Activated naive CD8-positive, alpha-beta T cell treated with anti-CD3 and anti-CD28 coated beads, Interleukin-2, amount 10 ng/mL, durations not matched to agents 7 days and 5 days (primary cell): ENCODE measurements at places on chromosomes 16 and 17. TPM values are rescaled to one million over a fixed set of nuclear protein-coding genes. Genes with fewer than 3 reads are reported as not detected.

- H3K4me3 ChIP-seq = no peak overlapping the region
- H3K27ac ChIP-seq = no peak overlapping the region
- H3K36me3 ChIP-seq = peaks cover 35% of the 10 kb centered on the region
Measured at GRCh38 chr16:19703172-19703889, 14.7 kb downstream of the KNOP1 start.

DNA sequence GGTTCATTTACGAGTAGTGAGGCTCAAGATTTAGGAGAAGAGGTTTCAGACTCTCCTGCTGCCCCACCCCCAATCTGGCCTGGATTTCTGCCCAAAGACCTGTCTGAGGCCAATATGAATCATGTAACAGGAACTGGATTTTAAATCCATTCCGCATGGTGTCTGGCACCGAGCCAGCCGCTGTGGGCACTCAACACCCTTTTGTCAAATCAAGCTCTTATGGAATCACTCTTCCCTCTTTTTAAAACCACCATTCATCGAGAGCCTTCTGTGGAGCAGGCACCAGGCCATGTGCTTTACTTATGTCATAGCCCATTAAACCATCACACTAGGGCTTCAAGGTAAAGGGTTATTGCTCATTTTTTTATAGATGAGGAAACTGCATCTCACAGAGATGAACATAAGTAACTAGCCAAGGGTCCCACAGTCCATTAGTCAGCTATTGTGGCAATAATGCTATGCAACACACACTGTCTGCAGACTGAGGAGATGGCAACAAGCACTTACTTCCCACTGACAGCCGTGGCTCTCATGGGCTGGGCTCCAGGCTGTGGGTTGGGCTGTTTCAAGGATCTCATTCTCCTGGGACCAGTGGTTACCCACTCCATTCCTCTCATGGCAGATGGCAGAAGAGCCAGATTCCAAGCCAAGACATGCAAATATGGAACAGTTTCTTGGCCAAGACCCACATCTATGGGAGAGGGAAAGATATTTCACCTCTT, 93.6 kb downstream of the WSCD1 start:
- no peaks in the 10 kb centered on the region for H3K4me1 ChIP-seq
- DNase-seq = no peak
- H3K27me3 ChIP-seq = no peaks in the 10 kb centered on the region
- H3K4me3 ChIP-seq = no peak overlapping the region
- H3K36me3 ChIP-seq = no peaks in the 10 kb centered on the region
- H3K27ac ChIP-seq = no peak overlapping the region

Gene TBC1D3E
- not detected for total RNA-seq

DNA sequence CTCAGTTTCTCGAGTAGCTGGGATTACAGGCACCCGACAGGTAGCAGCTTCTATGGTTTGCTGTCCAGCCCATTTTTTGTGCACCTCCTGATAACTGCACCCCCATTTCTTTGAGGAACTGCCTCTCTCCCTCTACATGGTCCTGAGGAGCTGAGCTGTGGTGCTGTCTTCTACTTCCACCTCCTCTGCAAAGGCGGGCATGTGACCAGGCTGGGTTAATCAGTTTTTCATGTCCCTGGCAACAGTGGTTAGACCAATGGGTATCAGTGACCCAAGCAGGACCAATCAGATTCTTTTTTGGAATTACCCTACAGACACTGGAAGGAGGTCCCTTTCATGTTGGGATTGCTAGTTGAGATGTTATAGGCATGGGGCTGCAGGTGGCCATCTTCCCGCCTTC, 41.3 kb downstream of the TBX21 start:
- H3K36me3 ChIP-seq = no peaks in the 10 kb centered on the region
- H3K27me3 ChIP-seq = peaks cover 44% of the 10 kb centered on the region
- DNase-seq = no peak
- H3K4me3 ChIP-seq = no peak overlapping the region
- no peak overlapping the region for H3K27ac ChIP-seq

- no peak overlapping the region for H3K4me3 ChIP-seq
- no peak overlapping the region for H3K27ac ChIP-seq
- H3K4me1 ChIP-seq = peaks cover 14% of the 10 kb centered on the region
- no peaks in the 10 kb centered on the region for H3K27me3 ChIP-seq
Measured at GRCh38 chr17:7325031-7325528, 4.1 kb downstream of the NEURL4 start.

DNA sequence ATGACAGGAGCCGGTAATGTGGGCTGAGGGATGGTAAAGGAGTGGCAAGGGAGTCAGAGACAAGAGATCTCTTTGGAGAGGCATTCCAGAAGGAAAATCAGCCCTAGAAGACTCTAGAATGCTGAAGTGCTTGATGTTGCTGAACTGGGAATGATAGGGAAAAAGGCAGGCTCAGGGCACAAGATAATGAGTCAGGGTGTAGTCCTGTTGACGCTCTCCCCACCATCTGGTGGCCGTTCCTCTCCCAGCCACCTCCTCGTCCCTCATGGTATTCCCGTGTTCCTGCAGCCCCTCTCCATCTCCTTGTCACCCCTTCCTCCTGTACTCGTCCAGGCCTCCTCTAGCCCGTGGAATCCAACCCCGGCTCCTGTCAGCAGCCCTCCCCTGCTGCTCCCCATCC, 11.1 kb upstream of the ALDOA start:
- no peak for DNase-seq
- H3K4me3 ChIP-seq = peak overlapping the region; percentile 42
- no peaks in the 10 kb centered on the region for H3K27me3 ChIP-seq
- H3K27ac ChIP-seq = no peak overlapping the region
- peaks cover 10% of the 10 kb centered on the region for H3K36me3 ChIP-seq

Gene CALB2
- not detected for total RNA-seq

GRCh38 chr17:64071111-64071510, 50.7 kb upstream of the ICAM2 start:
- H3K27me3 ChIP-seq = no peaks in the 10 kb centered on the region
- H3K4me3 ChIP-seq = no peak overlapping the region
- peaks cover 6% of the 10 kb centered on the region for H3K4me1 ChIP-seq
- peak overlapping the region; percentile 8 for H3K27ac ChIP-seq
- peaks cover 30% of the 10 kb centered on the region for H3K36me3 ChIP-seq
- no peak for DNase-seq

DNA sequence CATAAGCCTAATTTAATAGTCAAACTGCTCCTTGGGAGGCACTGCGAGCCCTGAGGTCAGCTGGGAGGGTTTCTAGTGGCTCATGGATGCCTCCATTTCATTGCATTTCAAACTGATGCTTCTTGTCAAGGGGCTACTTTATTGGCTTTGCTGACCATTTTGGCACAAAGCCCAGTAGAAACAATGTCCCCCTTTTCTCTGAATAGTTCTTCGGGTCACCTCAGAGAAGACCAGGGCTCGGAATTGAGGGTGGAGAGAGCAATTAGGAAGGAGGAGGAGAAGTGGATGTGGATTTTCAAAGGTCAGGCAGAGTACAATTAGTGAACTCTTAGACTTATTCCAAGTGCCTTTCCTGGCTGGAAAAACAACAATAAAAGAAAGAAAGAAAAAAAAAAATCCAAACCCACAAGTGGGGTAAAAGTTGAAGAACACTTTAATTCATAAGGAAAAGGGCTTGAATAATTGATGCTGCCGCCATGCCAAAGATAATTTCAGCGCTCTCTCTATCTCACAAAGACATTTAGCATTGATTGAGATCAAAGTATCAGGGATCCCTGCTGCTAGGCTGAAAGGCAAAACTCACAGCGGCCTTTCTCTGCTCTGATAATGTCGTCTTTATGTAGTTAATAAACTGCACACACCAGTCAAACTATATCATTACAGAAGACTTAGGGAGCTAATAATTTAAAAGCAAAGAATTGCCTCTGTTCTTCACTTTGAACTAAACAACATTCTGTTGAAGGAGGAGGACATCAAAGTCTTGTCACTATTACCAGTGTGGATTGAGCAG, 122.7 kb downstream of the RGS9 start:
- H3K4me1 ChIP-seq = peaks cover 18% of the 10 kb centered on the region
- peaks cover 3% of the 10 kb centered on the region for H3K36me3 ChIP-seq
- H3K27ac ChIP-seq = no peak overlapping the region
- DNase-seq = no peak
- H3K4me3 ChIP-seq = no peak overlapping the region
- peaks cover 21% of the 10 kb centered on the region for H3K27me3 ChIP-seq

DNA sequence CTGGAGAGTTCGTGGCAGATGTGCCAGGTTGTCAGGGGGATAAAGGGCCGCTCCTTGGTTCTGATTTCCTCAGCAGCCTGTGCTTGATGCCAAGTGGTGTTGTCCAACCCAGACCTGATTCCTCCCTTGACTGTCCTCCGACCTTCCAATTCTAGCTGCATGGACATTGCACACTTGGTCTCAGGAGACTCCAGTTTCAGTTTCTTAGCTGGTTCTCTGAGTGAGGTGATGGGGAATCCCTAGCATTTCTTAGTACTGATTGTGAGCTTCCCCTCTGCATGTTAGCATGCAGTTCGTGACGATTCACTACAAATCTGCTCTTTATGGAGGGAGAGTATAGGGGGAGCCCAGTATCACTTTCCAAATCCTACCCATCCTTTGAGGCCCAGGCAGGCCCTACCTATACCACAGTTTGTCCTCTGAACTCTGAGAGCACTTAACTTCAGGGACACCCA, 12.4 kb upstream of the CCR7 start:
- H3K4me3 ChIP-seq = peak overlapping the region; percentile 59
- peak overlapping the region; percentile 87 for H3K27ac ChIP-seq
- H3K36me3 ChIP-seq = peaks cover 29% of the 10 kb centered on the region
- DNase-seq = peak; percentile 40
- no peaks in the 10 kb centered on the region for H3K27me3 ChIP-seq

Gene CCL22
- total RNA-seq = 0.17 TPM

- H3K36me3 ChIP-seq = no peaks in the 10 kb centered on the region
- no peaks in the 10 kb centered on the region for H3K4me1 ChIP-seq
- no peak for DNase-seq
- H3K27me3 ChIP-seq = peaks cover 5% of the 10 kb centered on the region
Measured at GRCh38 chr16:52591934-52592592, 45.1 kb upstream of the TOX3 start.

DNA sequence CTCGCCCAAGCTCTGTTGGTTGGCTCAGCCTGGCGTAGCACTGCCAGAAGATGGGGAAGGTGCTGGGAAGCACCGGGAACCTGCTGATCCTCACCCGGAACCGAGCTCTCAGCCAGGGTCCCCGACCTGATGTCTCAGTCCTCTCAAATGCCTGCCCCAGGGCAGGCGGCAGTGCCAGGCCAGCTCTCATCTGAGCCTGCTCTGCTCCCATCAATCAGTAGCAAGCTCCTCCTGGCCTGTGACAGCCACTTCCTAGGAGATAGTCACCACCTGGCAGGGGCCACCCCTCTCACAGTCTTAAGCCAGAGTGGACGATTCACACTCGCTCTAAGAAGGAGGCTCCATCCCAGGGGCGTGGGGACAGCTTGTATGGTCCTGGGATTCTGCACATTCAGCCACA, 62.0 kb downstream of the ENGASE start:
- no peaks in the 10 kb centered on the region for H3K27me3 ChIP-seq
- no peak overlapping the region for H3K4me3 ChIP-seq
- no peak for DNase-seq
- H3K36me3 ChIP-seq = no peaks in the 10 kb centered on the region
- no peaks in the 10 kb centered on the region for H3K4me1 ChIP-seq

DNA sequence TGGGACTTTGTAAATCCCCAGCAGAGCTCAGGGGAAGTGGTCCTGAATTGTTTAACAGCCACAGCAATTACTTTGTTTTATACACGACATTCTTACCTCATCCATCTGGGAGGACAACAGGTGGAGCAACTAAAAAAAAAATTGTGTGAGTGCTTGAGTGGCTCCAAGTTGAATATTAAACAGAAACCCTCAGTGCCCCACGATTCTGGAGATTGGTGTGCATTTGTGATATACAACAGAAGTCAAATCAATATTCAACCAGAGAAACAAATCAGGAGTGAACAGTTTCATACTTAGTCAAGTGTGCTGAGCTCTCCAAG, 204.8 kb downstream of the HAPSTR1 start:
- peaks cover 2% of the 10 kb centered on the region for H3K36me3 ChIP-seq
- DNase-seq = no peak
- no peak overlapping the region for H3K4me3 ChIP-seq
- H3K4me1 ChIP-seq = no peaks in the 10 kb centered on the region
- no peak overlapping the region for H3K27ac ChIP-seq

Gene CHST5
- not detected for total RNA-seq

DNA sequence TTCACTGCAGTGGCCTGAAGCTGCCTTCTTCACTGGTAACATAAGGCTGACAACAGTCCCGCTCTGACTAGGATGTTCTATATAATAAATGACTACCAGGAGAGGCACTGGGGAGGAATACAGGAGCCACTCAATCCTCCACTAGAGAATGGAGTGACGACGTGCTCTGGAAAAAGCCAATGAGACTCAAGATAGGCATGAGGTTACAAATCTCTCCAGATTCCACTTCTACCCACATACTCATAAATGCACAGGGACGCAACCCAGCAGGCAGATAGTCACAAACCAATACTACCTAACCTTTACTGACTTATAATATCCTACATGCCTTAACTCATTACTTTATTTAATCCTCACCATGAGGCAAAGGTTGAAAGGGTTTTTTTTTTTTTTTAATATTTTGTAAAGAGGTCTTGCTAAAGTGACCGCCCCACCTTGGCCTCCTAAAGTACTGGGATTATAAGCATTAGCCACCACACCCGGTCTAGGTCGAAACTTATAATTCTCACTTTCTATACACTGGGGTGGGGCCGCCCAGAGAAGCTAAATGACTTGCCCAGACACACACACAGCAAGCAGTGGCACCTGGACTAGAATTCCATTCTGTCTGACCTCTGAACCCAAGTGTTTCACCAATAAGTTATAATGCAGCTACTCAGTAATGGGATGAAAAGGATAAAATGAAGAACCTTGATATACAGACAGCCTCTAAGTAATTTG, 33.7 kb downstream of the TOM1L2 start:
- no peak for DNase-seq
- peaks cover 4% of the 10 kb centered on the region for H3K36me3 ChIP-seq
- no peaks in the 10 kb centered on the region for H3K27me3 ChIP-seq
- no peak overlapping the region for H3K27ac ChIP-seq
- H3K4me3 ChIP-seq = no peak overlapping the region

DNA sequence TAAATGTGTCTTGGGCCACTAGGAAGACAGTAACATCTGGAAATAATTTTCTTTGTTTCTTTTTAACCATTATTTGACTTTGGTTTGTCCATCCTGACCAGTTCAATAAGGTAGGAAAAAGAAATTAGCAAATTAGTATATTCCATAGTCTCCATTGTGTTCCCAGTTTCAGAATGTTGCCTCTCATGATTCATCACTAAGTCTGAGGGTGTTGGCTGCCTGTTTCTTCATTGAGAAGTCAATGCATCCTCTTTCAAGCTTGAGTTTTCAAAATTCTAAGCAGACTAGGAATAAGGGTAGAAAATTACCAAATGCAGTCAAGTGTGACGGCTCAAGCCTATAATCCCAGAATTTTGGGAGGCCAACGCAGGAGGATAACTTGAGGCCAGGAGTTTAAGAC, 41.9 kb downstream of the ZFHX3 start:
- H3K27me3 ChIP-seq = peaks cover 20% of the 10 kb centered on the region
- no peak for DNase-seq
- no peak overlapping the region for H3K27ac ChIP-seq
- no peak overlapping the region for H3K4me3 ChIP-seq
- no peaks in the 10 kb centered on the region for H3K36me3 ChIP-seq

Gene MYH8
- not detected for total RNA-seq

GRCh38 chr16:23520500-23520899, 10.2 kb upstream of the GGA2 start:
- peaks cover 29% of the 10 kb centered on the region for H3K4me1 ChIP-seq
- no peaks in the 10 kb centered on the region for H3K27me3 ChIP-seq
- no peak overlapping the region for H3K4me3 ChIP-seq
- peaks cover 29% of the 10 kb centered on the region for H3K36me3 ChIP-seq
- no peak overlapping the region for H3K27ac ChIP-seq

- peaks cover 31% of the 10 kb centered on the region for H3K4me1 ChIP-seq
- DNase-seq = no peak
- H3K4me3 ChIP-seq = no peak overlapping the region
- peaks cover 42% of the 10 kb centered on the region for H3K36me3 ChIP-seq
Measured at GRCh38 chr16:47234-47633, 6.2 kb downstream of the POLR3K start.
